ENCODE measurements at places on chromosomes 12 and 14. TPM values are rescaled to one million over a fixed set of nuclear protein-coding genes. Genes with fewer than 3 reads are reported as not detected.

TAS2R30 gene
- polyA plus RNA-seq = not detected

ACOT4 gene
- polyA plus RNA-seq = 1.0 TPM

DNA sequence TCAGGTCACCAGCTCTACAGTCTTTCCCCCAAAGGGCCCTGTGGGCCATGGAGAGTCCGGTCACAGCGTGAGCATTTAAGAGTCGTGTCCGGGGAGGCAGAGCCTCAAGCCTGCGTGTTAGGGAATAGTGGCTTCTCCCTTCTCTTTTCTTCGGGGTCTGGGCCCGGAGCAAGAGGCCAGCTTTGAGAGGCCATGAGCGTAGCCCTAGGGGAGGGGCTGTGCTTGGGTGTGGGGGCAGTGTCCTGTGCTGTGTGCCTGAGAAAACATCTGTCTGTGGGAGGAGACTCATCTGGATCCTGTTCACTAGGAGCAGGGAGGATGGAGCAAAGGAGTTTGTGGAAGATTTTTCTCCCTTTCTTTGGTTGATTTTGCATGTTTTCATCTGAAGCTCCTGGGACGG, 5.3 kb downstream of the LRP1-AS start:
- no peak for DNase-seq

C12orf43 gene
- 16.4 TPM for polyA plus RNA-seq

GRCh38 chr12:111024205-111024801, 103.9 kb upstream of the MYL2 start:
- DNase-seq = no peak

- DNase-seq = no peak
Measured at GRCh38 chr14:104843006-104843405, 22.1 kb upstream of the CEP170B start.

DNA sequence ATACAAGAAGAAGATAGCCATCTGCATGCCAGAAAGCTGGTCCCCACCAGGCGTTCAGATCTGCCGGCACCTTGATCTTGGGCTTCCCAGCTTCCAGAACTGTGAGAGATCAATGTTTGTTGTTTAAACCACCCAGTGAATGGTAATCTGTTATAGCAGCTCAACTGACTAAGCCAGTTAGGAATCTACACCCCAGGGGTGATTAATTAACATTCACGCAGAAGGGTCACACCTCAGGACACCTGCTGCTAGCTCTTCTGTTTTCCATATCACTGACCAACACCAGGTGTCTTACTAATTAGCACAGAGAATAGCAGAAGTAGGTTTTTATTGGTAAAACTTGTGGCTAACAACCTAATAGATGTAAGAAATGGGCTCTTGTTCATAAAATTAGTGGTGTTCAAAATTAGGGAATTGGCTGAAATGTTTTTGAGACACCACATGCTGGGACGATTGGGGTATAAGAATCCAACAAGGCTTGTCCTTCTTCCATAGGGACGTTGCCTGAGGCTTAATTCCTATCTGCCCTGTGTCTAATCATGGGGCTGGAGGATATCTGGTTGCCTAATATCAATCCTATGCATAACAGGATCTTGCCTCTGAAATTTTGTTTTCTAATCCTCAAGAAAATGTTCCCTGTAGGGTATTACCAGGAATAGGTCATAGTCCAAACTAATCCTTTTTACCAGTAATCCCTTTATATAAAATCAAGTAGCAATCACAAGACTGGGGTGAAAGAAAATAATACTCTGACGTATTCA, 42.0 kb upstream of the CHST11 start:
- no peak for DNase-seq

DNA sequence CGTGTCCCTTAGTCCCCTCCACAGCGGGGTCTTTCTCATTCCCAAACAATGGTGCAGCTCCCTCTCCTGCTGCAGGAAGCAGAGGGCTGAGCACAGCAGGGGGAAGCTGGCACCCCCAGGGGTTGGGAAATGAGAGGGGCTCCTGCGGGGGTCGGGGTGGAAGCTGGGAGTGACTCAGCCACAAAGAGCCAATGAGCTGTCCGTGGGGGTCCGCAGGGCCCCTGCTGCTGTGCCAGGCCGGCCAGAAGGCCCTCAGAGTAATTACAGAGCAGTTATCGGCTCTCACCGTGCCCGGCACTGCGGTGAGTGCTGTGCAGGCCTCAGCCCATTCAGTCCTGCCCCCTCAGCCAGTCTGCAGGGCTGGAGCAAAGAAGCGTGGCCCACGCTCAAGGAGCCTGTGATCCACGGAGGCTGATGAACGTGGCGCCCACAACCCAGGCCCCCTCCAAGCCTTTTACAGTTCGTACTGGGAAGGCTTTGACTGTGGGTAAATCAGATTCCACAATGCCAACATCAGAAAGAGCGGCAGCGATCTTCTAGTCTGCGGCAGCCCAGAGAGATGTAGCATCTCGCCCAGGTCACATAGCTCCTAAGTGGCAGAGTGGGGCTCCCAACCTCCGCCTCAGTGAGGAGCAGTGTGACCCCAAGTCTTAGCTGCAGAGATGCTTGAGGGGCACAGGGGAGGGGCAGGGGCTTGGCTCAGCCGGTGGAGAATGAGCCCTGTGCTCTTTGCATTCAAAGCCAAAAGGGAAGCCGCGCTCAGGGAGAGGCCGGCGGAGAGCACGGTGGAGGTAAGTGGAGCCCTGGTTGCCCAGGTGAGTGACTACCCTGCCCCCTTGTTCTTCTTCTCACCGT, 43.4 kb downstream of the SLC6A12 start:
- DNase-seq = no peak

GRCh38 chr12:7269273-7269672, 34.6 kb upstream of the ACSM4 start:
- no peak for DNase-seq

KRT73 gene
- not detected for polyA plus RNA-seq

- no peak for DNase-seq
Measured at GRCh38 chr12:76637807-76638206, 78.2 kb upstream of the OSBPL8 start.

DNA sequence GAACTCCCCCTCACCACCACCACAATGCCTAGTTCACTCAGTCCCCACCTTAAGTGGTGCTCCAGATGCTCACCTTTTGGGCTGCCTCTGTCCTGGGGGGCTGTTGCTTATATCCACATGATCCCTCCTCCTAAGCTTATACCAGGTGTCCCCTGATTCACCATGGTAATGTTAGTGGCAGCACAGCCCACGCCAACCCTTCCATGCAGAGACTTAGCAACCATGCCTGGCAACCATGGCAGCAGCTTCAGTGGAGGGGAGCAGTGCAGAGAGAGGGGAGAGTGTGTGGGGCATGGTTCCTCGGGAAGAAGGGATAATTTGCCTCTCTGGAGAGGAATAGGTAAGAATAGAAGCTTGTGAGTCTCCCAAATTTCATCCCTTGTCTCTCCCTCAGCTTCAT, 1.2 kb upstream of the DDN start:
- no peak for DNase-seq

ANG gene
- 47.3 TPM for polyA plus RNA-seq

- DNase-seq = no peak
Measured at GRCh38 chr12:23096321-23096720, 471.4 kb downstream of the ETNK1 start.

Measured in urinary bladder (tissue), 4 donors.